Suppressor macrophage treated with lipopolysaccharide for 1 hour (primary cell): ENCODE measurements at places on chromosomes 2 and 18.

DNA sequence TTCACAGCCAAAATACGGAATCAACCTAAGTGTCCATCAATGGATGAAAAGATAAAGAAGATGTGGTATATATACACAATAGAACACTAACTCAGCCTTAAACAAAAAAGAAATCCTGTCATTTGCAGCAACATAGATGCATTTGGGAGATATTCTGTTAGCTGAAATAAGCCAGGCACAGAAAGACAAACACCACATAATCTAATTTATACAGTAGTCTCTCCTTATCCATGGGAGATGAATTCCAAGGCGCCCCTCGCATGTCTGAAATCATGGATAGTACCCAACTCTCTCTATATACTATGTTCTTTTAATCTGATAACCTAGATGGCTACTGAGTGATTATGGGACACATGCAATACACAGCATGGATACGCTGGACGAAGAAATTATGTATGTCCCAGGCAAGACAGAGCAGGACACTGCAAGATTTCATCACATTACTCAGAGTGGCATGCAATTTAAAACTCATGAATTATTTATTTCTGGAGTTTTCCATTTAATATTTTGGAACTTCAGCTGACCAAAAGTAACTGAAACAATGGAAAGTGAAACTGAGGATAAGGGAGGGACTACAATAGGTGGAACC is 39.5 kb downstream of the ORC4 start:
- DNase-seq: no peak

GRCh38 chr18:65750389-65751154 is at the start of gene CDH7:
TSS of gene CDH7 (plus strand) at chr18:65751012. CDS start at chr18:65762843, 11,831 bp downstream.
- DNase-seq: no peak

DNA sequence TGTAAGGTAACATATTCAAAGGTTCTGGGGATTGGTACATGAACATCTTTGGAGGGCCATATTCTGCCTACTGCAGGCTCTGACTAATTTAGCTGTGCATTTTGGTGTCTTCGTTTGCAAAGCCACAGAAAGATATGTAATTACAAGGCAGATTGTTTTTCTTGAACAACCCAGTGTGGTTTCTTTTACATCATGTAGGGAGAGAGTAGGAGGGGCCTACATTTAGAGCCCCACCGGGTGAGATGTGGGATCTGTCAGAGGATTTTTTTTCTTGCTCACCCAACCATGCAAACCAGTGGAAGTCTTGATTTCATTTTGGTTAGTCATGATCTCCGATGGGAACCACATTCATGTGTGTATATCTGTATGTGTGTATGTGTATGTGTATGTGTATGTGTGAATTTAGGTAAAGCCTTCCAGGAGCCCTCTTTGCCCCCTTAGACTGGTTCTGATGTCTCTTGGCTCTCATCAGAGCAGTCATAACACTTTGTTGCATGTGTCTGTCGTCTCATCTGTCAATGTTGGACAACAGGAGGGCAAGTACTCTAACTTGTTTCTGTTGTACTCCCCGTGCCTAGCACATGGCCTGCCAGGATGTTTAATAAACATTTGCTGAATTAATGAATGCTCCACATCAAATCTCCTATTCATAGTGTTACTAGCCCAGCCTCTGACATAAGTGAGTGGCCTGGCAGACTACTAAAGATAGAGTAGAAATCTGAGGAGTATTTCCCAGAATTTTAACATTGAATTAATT is 239.9 kb downstream of the MTX2 start:
- DNase-seq: no peak

GRCh38 chr2:200435379-200435778 is 74.5 kb downstream of the KCTD18 start:
- no peak for DNase-seq

DNA sequence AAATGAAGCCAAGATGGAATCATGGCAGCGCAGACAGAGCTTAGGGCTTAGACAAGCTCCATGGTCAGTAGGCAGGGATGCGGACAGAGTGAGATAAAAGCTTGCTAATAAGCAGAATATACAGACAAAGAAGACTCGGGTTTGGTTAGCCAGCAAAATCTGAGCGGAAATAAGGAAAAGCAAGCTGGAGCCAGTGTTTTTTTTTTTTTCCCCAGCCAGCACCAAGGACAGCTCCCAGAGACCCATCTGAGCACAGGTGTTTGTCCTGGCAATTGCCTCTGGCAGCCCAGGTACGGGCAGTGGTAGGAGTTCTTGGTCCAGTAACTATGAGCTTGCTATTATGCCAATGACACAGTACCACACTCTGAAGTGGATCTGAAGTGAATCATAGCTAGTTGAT is 187.6 kb downstream of the ADCYAP1 start:
- DNase-seq: no peak

GRCh38 chr18:47411159-47411558 is 159.7 kb upstream of the SKOR2 start:
- DNase-seq: no peak

- no peak for DNase-seq
These were observed 13.0 kb downstream of the L3MBTL4 start for GRCh38 chr18:6401687-6402086.

DNA sequence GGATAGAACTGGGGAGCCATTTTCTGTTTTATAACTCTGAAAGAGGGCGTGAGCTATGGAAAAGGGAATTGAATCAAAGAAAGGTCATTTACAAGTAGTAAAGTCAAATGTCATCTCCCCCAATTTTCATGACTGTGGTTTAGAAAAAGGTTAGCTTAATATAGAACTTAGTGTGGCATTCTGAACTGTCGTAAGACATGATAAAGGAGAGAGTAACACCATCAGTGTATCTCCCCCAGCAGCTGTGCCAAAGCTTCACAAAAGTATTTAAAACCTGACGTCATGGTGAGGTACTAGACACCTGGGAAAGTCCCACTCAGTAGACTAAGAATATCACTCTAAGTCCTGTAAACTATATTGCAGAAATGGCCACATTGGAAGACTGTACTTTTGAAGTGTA is 5.8 kb upstream of the IKZF2 start:
- no peak for DNase-seq

DNA sequence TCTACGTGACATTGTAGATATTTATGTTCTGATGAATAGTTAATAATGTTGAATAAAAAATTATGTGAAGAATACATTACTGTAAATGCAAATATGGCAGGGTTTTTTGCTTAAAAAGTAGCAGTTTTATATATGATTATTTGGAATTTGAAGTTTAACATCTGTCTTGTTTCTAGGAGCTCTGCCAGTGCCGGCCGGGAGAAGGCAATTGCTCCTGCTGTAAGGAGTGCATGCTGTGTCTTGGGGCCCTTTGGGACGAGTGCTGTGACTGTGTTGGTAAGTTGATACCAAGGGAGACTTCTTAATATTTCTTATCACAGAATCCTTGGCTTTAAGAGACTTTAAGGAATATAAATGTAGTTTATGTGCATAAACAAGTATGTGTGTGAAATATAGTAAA is 25.2 kb downstream of the TWSG1 start:
- DNase-seq: no peak

DNA sequence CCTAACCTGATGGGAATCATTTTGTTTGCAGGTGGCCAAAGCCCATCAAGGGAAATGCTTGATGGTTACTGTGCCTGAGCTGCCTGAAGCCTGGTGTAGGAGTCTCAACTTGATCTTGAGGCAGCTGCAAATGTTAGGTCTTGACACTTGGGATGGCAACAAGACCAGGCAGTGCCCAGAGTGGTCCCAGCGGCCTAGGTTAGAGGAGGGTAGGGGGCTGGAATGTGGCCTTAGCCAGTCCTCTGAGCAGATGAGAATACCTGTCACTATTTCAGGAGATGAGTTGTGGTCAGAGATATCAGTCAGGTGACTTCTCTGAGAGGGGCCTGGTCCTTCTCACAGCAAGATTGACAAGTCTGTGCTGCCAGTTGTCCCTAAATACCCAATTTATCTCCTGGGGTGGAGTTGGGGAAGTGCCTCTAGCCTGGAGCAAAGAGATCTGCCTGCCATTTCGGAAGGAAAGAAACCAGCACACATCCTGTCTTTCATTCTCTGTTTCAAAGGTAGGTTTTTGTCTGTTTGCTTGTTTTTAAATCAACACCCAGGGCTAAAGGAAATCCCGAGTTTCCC is 13.4 kb downstream of the SPTBN1 start:
- no peak for DNase-seq
